ENCODE measurements at places on chromosomes 16 and 17. TPM values are rescaled to one million over a fixed set of nuclear protein-coding genes. Genes with fewer than 3 reads are reported as not detected.

DNA sequence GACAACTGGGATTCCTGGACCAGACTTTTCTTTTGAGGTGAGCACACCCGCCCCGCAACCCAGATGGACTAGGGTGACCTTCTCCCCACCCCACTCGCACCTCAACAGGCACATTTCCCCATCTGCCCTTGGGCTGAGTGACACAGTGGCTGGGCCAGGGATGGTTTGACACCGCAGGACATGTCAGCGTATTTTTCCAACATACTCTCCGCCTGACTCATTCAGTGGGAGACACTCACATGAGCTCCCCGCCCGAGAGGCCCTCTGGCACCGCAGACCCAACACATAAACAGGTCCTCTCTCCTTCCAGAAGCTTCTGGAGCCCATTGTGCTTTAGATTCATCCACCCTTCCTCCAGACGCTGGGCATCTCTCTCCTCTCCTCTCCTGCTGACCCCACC lies 69.4 kb downstream of the ZDHHC7 start:
- no peak for DNase-seq

DNA sequence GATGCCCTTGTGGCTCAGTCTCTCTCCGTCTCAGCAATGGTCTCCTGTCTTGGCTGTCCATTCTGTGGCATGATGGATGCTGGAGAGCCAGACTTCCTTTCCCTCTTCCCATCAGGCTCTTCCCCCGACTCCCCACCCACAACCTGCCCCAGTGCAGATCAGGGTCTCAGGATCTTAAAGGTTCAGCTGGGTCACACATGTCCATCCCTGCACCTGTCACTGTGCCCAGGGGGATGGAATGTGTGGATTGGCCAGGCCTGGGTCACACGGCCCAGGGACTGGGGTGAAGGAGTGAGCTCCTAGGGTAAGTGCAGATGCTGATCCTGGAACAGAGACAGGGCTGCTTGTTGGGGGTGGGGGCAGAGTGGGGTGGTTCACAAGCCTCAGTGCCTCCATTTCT lies 23.0 kb downstream of the ADGRG5 start:
- no peak for DNase-seq

DNA sequence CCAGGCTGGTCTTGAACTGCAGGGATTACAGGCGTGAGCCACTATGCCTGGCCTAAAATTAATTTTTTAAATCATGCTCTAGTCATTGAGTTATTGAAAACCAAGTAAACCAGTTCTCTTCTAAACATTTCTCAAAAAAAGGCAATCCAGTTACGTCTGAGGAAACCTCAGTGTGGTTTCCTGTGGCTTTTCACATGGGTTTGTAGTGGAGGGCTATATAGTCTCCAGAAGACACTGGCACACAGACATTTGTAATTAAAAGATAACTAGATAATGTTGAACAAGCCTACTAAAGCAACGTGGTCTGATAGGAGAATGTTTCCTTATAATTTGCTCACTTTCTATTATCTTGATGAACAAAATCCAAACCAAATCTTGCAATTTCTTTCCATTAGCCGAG lies 5.2 kb upstream of the TOB1 start:
- no peak for DNase-seq

- DNase-seq = peak; percentile 87
These were observed 19.9 kb downstream of the SNX11 start for GRCh38 chr17:48127371-48128051.

DNA sequence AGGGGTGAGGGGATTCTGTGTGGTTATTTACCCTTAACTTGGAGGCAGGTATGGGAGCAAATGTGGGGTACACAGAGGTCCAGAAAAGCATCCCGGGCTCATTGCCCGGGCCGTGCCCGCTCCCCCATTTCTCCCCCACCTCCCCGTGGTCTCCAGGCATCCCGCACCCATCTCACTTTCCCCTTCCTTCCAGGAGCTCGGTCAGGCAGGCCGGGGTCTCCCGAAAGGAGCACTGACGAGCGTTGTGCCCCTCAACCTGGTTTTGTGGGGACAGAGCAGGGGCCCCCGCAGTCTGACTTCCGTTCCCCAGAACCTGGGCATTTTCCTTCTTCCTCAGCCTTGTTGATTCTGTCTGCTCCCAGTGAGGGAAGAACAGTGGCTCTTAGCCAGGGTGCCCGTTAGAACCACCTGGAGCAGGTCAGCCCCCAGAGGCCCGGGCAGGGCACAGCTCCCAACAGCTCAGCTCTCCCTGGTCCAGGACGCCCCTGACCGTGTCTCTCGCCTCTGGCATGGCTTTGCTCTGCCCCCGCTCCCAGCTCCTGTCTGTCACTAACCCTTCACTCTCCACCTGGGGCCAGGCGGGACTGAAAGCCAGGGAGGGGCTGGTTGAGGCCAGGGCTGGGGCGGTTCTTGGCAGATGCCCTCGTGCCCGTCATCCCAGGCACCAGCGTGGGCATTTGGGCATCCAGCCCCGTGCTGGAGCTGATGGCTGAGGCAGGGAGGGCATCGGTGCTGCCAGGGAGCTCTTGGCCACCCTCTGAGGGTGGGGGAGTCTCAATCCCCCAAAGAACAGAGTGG lies 12.5 kb upstream of the NUDT16L1 start:
- DNase-seq = no peak

- DNase-seq = no peak
These were observed 59.1 kb upstream of the BCAR1 start for GRCh38 chr16:75310541-75310940.

DNA sequence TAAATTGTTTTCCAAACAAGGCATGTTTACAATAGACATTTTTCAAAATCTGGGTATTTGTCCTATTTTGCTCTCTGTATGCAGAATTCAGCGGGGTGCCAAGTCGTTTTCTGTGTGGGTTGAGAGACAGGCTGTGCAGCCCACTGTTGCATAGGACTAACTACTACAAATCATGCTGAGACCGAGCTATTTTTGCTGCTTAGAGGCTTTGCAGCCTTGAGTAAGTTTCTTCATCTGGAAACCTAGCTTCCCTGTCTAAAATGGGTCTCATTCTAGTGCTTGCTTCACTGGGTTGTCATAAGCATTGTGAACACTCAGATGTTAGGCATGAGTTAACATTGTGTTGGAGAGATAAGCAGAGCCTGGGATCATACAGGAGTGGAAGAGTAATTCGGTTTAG lies 1.3 kb downstream of the PRPSAP2 start:
- peak; percentile 6 for DNase-seq

GRCh38 chr16:50712560-50712898 lies 19.1 kb downstream of the NOD2 start:
- peak; percentile 28 for DNase-seq

GRCh38 chr16:3026003-3026378 lies 2.2 kb downstream of the THOC6 start:
- no peak for DNase-seq

GRCh38 chr16:88329726-88330700 lies 52.7 kb upstream of the ZNF469 start:
- DNase-seq = no peak

- DNase-seq = no peak
These were observed 25.1 kb downstream of the TNRC6A start for GRCh38 chr16:24754543-24754942.

- DNase-seq = no peak
These were observed 26.0 kb downstream of the TMEM238L start for GRCh38 chr17:10777890-10778289.

GRCh38 chr16:75351183-75351582 lies 82.1 kb downstream of the CFDP1 start:
- peak; percentile 90 for DNase-seq

DNA sequence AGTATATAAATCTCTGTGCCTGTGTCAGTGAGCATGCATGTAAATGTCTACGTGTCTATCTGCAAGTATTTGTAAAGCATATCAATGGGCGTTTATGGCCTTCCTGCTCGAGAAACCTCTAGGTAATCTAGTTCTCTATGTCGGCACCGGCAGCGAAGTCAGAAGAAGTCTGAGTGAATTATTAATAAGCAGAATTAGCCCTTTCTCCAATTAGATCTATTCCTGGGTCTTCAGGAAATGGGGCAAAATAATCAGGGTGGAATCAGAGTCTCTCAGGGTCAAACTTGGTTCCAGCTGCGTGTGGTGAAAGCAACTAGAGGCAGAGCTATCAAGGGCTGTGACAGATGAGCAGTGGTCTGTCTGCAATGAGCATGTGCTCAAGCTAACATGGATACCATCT lies at the start of gene C17orf78:
C17orf78 (plus strand) TSS at position 280 of the 400 bp plus-strand sequence; CDS start at position 388, 108 bp downstream.
- DNase-seq = no peak

DNA sequence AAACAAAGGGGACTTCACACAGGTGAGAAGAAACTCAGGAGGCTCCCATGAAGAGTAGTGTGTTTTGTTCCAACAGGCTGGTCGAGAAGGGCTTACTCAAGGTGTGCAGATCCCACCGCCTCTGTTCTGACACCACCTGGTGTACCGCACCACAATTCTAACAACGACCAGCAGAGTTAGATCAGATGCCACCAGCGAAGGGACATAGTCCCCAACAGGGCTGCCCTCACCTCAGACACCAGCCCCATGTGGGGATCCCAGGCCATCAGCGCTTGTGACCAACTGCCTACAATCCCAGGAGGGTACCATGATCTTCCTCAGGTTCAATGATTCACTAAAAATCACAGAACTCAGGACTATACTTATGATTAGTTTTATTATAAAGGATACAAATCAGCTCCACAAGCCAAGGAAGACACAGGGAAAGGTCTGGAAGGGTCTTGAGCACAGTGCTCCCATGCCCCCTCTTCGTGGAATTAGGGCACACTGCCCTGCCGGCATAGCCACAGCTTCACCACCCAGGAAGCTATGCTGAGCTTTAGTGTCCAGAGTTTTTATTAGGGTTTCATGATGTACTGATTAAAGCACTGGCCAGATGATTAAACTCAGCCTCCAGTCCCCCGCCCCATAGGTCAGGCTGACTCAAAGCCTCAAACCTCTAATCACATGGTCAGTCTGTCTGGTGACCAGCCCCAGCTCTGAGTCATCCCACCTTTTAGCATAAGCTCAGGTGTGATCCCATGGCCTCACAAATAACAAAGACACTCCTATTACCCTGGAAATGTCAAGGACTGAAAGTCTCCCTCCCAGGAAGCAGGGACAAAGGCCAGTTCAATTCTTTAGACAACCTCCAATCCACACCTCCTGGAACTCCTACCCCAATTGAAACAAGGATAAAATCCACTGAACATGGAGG lies 26.0 kb downstream of the TRIM25 start:
- DNase-seq = no peak

DNA sequence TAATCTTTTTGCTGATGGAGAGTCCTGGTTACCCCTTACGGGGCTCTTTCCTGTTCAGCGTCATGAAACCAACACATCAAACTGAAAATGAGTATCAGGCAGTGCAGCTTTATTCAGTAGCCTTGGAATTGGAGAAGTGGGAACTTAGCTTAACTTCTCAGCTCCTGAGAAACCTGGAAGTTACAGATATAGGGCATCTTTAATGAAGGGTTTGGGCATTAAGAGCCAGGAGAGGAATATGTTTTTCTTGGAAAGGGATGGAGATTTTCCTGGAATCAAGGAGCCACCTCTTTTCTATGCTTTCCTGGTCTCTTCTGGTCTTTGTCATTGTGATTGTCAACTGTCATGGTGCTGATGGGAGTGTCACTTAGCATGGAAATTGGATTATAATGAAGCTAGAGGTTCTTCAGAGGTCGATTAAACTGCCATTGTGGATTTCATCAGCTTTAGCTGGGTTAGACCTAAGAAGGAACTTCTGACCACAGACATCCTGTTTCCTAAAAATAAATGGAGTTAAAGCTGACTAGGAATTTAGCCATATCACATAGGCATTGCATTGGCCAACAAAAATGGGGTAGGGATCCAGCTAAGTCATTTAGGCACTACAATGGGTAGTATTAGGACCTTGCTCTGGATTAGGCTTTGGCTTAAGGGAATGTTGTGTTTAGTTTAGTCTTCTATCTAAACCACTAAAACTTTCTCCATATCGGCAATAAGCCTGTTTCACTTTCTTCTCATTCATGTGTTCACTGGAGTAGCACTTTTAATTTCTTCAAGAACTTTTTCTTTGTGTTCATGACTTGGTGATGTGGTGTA lies 186.4 kb downstream of the BCAS3 start:
- no peak for DNase-seq

The KRTAP4-1 gene
- total RNA-seq = not detected

The LITAFD gene
- not detected for total RNA-seq

The CMTM2 gene
- not detected for total RNA-seq

The OR1A1 gene
- not detected for total RNA-seq
